ENCODE measurements at places on chromosomes 6 and 20.

DNA sequence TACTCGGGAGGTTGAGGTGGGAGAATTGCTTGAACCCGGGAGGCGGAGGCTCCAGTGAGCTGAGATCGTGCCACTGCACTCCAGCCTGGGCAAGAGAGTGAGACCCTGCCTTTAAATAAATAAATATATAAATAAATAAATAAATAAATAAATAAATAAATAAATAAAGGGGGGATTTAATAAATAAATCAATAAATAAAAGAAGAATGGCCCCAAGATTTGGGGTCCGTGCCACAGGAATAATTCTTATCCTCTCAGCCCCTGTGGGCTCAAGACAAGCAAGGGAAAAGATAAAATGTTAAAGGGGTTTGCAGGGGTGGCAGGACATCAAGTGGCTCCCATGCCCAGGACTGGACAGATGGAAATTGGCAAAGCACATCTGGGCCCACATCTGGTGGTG lies 31.2 kb upstream of the MDFI start:
- no peak for DNase-seq

DNA sequence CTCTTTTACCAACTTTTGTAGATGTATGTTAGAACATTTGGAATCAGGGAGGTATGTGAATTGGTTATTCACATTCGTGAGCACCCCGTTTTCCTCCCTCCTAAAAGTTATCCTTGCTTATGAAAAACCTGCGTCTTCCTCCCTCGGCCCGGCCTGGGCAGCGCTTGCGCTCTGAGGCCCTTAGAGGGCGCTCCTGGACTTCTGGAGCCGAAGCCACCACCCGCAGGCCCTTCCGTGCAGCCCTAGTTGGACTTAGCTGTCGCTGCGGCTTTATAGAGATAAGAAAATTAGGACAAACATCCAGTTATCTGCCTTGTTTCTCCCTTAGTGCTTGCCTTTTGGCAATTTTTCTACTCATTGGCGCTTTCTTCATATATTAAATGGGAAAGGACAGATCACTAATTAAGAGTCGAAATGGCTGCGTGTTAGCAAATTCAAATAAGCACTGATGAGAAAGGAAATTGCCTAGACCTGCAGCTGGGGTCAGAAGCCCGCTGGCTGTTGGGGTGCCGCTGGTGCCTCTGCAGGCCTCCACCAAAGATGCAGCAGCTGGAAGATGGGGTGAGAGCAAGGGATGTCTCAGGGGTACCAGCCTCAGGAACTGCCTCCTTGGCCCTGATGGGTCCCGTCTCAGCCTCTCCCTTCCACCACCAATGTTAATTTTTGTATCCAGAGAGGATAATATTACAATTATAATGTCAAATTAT lies 5.2 kb downstream of the FNDC1 start:
- DNase-seq = peak; percentile 48

DNA sequence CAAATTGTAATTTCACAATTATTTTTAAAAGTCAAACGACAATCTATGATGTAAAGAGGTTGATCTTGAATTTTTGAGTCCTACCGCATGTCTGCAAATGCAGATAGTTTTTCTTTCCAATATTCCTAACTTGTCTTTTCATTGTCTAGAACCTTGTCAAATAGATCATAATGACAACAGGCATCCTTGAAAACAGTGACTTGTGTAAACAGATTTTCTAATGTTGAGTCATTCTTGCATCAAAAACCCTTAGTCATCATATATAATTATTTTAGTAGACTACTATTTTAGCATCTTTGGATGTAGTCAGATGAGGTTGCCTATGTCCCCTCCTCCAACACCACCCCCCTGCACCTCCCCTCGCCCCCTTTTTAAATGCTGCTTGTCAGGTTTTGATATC lies 43.8 kb downstream of the BMP6 start:
- no peak for DNase-seq

DNA sequence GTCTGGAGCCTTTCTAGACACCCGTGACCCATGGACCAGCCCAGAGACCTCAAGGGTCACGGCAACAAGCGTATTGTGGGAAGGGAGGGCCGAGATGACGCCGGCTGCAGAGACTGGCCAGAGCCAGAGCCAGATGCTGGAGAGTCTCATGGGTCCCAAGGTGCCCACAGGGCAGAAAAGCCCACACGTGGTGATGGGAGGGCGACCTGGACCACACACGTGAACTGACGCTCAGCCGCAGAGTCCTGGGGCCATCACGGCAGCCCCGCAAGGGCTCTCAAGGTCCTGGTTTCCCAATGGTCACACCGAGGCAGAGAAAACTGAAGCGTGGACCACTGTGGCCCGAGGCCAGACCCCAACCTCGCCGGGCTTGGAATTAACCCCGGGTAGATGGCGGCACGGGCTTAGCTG lies 92.6 kb downstream of the YTHDF1 start:
- no peak for DNase-seq

DNA sequence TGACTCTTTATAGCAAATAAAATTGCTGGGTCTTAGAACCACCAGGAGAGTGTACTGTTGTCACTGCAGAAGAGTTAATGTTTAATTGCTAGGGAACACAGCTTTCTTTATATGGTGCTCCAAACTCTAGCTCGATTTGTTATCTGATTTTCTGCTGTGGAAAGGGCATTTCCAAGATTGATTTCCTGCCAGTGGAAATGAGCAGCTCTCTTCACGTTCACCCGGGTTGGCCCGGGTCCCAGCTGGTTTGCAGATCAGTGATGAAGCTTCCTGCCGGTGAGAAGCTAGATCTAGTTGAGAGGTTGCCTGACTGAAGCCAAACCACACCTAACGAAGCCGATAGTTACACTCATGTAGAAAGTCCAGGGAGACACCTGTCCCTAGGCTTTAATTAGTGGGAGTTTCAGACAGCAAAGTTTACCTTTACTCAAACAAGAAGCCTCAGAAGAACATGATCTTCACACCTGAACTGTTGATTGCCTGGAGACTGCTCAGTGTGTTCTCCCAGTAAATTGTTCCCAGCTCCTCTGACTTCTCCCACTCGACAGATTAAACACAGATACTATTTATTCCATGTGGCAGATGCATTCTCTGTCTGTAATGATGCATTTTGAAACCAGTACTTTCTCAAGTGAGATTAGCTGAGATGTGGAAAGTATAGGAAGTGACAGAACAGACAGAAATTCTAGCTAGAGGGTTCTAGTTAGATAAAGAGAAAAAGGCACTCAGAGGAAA lies 27.8 kb downstream of the PAQR8 start:
- DNase-seq = peak; percentile 58

GRCh38 chr6:126672649-126673048 lies 332.7 kb downstream of the CENPW start:
- DNase-seq = no peak

DNA sequence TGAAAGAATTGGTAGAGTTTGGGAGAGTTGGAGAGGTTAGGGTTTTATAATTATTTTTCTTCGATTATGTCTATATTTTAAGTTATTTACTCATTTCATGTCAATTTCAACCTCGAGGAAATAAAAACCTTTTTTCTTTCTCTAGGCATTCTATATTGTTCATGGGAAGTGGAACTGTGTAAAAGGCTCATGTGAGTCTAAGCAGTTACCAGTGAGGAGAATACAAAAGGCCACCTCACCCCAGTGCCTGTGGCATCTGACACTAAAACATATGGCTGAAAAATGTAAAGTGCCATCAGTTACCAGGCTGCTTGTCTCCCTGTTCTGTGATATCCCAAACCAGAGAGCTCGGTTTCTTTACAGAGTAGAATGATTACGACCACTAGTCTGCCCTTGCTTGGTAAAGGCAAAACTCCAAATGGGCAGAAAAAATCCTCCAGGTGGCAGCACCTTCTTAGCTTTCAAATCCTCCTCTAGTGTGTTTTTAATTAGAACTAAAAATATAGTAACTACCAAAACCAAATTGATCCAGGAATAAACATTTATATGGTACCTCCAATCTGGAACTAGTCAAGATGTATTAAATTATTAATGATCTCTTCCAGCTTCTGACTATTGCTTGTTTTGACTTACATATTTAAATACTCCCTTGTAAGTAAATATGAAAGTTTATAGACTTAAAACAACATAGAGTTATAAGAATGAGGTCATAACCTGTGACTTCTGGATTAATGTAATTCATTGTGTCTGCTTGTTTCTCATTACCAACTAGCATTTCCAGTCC lies 122.6 kb upstream of the MCHR2 start:
- no peak for DNase-seq

GRCh38 chr6:145360865-145361264 lies 374.5 kb downstream of the EPM2A start:
- no peak for DNase-seq

DNA sequence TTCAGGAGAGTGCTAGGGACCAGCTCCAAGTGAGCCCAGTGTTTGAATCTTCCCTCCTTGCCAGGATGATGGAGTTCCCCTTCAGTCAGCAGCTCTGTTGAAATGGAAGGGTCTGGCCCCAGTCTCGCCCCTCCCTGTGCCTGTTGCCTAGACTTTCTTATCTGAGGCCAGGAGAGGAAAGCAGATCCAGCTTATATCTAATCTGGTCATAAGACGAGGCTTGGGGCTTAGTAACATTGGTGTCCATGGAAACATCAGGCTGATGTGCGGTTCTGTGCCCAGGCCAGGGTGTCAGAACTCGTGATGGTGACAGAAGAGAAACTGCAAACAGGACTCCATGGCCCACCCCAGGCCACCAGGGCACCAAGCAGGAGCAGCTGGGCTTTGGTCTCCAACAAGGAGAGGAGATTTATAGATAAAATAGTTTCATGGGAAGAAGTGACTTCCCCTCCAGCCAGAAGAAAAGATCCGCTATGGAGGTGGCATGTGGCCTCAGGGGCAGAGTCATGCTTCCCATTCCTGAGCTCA lies 9.8 kb downstream of the MAS1L start:
- no peak for DNase-seq

DNA sequence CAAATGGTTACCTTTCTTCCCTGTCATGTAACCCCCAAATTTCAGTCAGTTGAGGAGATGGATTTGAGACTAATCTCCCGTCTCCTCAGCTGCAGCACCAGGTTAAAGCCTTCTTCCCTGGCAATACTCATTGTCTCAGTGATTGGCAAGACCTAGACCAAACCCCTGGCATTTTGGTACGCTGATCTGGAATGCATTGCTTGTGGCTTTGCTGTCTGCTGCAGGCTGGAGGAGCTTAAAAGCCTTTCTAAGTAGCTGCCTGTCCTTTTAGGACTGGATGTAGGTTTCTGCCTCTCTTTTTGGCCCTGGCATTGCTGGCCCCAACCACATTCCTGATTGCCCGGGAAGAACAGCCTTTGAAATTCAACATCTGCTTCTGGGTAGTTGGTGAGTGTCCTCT lies 729.6 kb upstream of the GJE1 start:
- DNase-seq = no peak

- no peak for DNase-seq
Measured at GRCh38 chr6:33995309-33996119, 150.4 kb downstream of the GRM4 start.

GRCh38 chr6:24990236-24990845 lies 54.6 kb upstream of the RIPOR2 start:
- no peak for DNase-seq

DNA sequence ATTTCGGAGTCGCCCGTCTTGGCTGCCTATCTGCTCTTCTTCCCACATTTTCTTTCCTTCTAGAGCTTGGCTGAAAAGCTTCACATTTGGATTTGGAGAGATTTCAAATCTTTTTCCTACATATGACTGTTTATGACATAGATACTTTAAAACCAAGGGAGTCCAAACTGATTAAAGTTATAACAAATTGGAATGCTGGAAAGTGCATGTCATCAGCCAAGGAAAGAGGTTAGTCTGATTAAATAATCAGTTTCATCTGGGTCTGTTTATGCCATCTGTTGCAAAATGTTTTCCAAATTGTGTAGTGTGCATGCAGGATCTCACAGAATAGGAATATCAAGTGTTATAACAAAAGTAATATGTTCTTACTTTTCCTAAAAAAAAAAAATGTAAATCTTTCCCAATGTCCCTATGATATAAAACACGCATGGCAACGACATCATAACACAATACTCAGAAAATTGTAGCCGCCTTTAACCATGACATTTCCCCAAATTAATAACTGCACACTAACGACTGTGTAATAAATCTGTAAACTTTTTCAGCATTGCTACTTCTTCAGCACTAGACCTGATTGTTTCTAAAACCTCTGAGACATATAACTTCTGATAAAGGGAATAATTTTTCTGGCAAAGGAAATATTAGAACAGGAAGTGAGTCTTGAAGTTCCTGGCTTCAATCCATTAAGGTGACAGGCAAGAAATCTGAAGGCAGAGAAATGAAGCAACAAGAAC lies 230.2 kb upstream of the FOXQ1 start:
- no peak for DNase-seq

GRCh38 chr20:38395165-38395564 lies 40.0 kb downstream of the SNHG17 start:
- no peak for DNase-seq

GRCh38 chr6:6008648-6009421 lies 2.1 kb upstream of the NRN1 start:
- DNase-seq = no peak

DNA sequence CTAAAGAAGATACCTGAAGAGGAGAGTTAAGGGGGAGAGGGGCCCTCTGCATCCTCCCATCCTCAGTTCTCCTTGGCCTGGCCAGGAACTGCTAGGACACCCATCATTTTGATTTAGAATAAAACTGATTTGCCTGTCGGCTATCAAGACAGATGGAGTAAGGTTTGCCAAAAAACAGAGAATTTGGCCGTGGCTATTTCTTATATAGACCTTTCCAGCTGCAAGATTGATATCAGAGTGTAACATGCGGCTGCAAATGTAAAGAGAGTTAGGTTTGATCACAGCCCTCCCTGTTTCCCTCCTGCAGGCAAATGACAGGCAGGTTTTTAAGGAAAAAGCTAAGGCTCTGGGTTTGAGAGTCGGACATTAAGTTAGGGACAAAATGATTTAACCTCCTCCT lies 226.6 kb upstream of the TAB2 start:
- no peak for DNase-seq

DNA sequence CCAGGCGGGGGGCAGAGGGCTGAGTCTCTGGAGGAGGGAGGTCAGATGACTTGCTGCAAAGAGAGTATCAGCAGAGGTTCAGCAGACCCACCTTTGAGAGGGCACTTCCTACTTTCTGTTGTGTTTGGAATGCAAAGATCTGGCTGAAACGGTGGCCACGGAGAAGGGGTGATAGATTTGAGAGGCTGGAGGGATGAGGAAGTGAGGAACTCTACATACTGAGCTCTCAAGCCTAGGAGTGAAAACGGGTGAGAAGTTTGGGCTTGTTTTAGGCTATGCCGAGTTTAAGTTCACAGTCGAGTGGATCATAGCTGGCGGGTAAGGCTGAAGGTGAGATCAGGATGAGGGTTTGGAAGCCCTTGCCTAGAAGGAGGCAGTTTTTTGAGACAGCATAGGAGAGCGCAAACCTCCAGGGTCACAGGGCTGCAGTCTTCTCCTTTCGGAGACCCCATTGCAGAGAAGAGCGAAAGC lies 477 bp upstream of the ITPA start:
- no peak for DNase-seq

DNA sequence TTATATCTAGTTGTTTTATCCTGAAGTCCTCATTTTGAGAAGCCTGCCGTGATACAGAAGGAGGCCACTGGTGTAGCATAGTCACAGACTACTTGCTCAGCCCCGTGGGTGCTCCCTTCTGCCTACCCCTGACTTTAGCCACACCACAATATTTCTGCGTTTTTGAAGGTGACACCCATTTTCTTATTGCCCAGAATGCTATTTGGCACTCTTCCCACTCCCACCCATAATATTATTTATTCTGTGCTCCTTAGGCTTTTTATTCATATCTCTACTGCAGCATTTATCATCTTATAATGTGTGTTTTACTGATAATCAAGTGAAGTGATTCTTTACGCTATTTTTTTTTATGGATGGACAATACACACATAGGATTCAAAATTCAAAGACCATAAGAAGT lies 107.3 kb downstream of the OR2B2 start:
- DNase-seq = no peak
